ENCODE measurements at places on chromosomes 5 and 9.

DNA sequence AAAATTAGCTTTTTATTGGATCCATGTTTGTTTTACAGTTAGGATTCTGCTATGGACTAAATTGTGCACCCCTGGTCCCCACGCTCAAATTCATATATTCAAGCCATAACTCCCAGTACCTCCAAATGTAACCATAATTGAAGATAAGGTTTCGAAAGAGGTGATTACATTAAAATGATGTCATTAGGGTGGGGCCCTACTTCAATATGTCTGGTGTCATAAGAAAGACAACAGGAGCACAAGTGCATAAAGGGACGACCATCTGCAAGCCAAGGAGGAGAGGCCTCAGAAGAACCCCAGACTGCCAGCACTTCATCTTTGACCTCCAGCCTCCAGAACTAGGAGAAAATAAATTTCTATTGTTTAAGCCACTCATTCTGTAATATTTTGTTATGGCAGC is 7.4 kb upstream of the HNRNPA0 start:
- DNase-seq: no peak

DNA sequence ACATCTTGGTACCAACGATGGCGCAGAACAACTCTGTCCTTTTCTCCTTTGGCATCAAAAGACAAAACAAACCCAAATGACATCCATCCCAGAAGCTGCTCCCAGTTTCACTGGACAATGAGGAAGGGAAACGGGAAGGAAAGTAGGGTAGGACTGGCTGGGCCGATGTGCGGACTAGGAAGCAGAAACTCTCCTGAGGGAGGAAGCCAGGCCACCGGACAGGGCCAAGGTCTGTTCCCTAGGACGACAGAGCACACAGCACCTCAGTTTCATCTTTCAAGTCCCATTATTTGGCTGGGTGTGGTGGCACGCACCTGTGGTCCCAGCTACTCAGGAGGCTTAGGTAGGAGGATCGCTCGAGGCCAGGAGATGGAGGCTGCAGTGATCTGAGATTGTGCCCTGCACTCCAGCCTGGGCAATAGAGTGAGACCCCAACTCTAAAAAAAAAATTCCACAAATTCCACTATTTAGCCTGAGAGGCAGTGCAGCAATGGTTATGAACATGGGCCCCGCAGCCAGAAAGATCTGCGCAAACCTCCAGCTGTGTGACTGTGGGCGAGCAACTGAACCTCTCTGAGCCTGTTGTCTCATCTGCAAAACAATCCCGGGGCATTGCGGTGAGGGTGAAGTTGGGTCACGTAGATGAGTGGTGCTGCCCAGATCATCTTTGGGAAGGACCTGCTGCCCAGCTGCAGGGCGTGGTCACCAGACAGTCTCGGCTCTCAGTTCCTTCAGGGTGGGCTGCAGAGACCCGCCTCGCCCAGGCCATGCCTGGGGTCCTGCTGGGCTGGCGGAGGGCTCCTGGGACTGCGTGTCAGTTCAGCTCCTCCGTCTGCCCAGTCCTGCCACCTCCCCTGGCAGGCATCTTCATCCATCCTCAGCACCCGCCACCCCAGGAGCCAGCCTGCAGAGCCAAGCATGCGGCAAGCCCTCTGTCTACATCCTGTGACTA is 101.2 kb upstream of the RAPGEF1 start:
- no peak for DNase-seq

- DNase-seq: no peak
Observed at GRCh38 chr5:6453937-6454560, 5.4 kb downstream of the UBE2QL1 start.

DNA sequence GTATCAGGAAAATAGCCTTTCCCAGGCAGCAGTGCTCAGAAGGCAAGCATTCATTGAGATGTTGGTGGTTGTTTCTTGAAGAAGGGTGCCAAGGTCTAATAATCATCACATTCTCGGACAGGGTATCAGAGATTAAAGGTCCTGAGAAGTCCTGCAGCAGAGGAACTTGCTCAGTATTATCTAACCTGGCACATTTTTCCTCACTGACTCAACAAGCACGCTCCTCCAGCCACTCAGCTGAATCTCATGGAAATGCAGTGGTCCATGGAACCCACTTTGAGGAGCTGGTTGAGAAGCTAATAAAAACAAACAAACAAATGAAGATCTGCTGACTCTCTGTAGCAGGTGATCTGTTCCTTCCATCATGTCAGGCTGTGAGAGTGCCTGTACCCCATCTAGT is 35.3 kb upstream of the ICE1 start:
- no peak for DNase-seq

GRCh38 chr9:136022731-136023409 is 61.7 kb upstream of the UBAC1 start:
- no peak for DNase-seq

Measured in effector memory CD8-positive, alpha-beta T cell (primary cell).